ENCODE measurements at places on chromosomes 7 and 10. TPM values are rescaled to one million over a fixed set of nuclear protein-coding genes. Genes with fewer than 3 reads are reported as not detected.

DNA sequence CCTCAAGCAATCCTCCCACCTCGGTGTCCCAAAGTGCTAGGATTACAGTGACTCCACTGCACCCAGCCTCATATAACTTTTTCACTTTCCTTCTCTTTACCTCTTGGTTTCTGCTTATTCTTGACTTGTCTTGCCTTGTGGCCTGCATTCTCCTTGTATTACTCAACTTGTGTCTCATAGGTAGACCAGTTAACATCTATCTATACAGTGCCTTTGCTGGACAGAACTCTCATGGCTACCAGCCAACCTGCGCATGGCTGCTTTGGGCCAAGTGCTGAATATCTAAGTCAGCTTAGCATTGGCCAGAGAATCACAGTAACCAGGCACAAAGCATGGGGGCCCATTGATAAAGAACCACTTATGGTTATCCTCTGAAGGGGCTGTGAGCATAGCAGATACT, 42.6 kb upstream of the ZNRF2 start:
- no peaks in the 10 kb centered on the region for H3K36me3 ChIP-seq
- no peak for DNase-seq
- no peaks in the 10 kb centered on the region for H3K27me3 ChIP-seq
- H3K27ac ChIP-seq, result no peak overlapping the region

DNA sequence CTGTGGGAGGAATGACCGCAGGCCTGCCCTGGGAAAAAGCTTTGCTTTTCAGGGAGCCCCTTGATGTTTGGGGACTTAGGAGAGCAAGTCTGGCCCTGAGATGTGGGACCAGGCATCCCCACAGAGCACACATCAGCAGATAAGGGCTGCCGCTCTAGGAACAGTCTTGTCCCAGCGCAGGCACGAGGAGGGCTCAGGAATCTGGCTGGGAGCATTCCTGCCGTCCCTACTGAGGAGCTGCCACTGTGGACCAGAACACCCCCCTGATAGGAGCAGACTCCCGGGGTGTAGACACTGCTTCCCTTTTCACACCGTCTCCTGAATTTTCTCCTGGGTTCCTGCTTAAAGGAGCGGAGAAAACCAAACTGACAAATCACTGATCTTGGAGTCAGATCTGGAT, 232.3 kb downstream of the CUX1 start:
- peaks cover 16% of the 10 kb centered on the region for H3K4me1 ChIP-seq
- no peaks in the 10 kb centered on the region for H3K27me3 ChIP-seq
- no peak overlapping the region for H3K4me3 ChIP-seq
- H3K27ac ChIP-seq, result no peak overlapping the region
- DNase-seq, result no peak

- H3K4me1 ChIP-seq, result peaks cover 40% of the 10 kb centered on the region
- no peak for DNase-seq
- H3K4me3 ChIP-seq, result no peak overlapping the region
These were observed 16.5 kb downstream of the KIF5B start for GRCh38 chr10:32039734-32040133.

The NME8 gene
- not detected for total RNA-seq

GRCh38 chr10:110273474-110273873, 31.2 kb downstream of the SMNDC1 start:
- no peaks in the 10 kb centered on the region for H3K36me3 ChIP-seq
- H3K4me3 ChIP-seq, result no peak overlapping the region
- no peaks in the 10 kb centered on the region for H3K27me3 ChIP-seq

The C10orf71 gene
- total RNA-seq, result not detected

The GARIN1A gene
- 24.1 TPM for total RNA-seq

GRCh38 chr7:130879191-130879590, 145.2 kb upstream of the KLF14 start:
- H3K27me3 ChIP-seq, result no peaks in the 10 kb centered on the region
- peaks cover 61% of the 10 kb centered on the region for H3K4me1 ChIP-seq
- H3K27ac ChIP-seq, result peak overlapping the region; percentile 91

The HNRNPF gene
- total RNA-seq, result 221 TPM

DNA sequence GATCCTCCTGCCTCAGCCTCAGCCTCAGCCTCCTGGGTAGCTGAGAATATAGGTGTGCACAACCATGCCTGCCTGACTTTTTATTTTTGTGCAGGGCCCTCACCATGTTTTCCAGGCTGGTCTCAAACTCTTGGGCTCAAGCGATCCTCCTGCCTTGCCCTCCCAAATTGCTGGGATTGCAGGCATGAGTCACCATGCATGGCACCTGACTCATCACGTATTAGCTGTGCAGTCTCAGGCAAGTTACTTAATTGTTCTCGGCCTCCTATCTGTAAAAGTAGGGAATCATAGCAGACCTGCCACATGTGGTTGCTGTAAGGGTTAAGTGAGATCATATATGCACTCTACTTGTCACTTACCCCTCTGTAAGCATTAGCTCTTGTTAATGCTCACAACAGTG, 117.2 kb downstream of the ANLN start:
- H3K4me3 ChIP-seq, result no peak overlapping the region
- no peak for DNase-seq
- H3K27ac ChIP-seq, result no peak overlapping the region
- H3K27me3 ChIP-seq, result no peaks in the 10 kb centered on the region

The ACTL6B gene
- not detected for total RNA-seq

DNA sequence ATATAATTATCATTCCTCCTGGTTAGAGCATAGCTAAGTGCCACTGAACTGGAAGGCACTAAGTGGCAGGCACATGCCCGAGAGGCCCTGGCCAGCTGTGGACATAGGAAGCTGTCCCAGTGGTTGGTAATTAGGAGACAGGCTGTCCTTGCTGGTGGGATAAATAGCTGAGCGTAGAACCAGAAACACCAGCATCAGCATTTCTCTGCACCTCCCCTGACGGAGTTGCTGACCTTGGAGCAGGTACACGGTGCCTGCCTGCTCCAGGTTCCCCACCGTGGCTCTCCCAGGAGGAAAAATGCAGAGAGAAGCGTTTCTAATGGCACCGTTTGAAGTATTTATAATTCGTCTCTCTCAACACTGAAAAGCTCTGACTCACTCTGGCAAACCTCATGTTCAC, 5.6 kb upstream of the ABLIM1 start:
- no peak overlapping the region for H3K4me3 ChIP-seq
- no peaks in the 10 kb centered on the region for H3K36me3 ChIP-seq
- no peak overlapping the region for H3K27ac ChIP-seq
- peaks cover 10% of the 10 kb centered on the region for H3K4me1 ChIP-seq
- H3K27me3 ChIP-seq, result no peaks in the 10 kb centered on the region

DNA sequence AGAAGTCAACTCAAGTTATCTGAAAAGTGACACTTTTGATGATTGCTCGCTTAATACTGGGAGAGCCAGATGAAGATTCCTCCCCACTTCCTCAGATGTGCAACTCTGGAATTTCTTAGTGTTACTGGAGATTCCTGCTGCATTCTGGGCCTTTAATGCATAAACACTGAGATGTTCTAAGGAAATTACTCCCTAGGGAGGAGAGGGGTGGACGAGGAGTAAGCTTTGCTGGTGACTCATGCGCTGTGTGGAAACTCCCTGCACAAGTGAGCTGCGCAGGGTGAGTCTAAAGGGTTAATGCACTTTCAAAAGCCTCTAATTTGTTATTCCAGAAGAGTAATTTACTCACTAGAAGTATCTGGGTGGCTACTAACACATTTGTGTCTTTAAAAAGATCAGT, 46.3 kb downstream of the EGFR start:
- DNase-seq, result no peak
- H3K36me3 ChIP-seq, result no peaks in the 10 kb centered on the region
- H3K4me1 ChIP-seq, result peaks cover 16% of the 10 kb centered on the region

All from upper lobe of left lung (tissue), 6 donors.